ENCODE measurements at places on chromosomes 3 and 15.

- DNase-seq = no peak
Observed at GRCh38 chr3:61967019-61967418, 405.6 kb downstream of the PTPRG start.

- DNase-seq = no peak
Observed at GRCh38 chr3:151859905-151860304, 13.5 kb upstream of the SUCNR1 start.

DNA sequence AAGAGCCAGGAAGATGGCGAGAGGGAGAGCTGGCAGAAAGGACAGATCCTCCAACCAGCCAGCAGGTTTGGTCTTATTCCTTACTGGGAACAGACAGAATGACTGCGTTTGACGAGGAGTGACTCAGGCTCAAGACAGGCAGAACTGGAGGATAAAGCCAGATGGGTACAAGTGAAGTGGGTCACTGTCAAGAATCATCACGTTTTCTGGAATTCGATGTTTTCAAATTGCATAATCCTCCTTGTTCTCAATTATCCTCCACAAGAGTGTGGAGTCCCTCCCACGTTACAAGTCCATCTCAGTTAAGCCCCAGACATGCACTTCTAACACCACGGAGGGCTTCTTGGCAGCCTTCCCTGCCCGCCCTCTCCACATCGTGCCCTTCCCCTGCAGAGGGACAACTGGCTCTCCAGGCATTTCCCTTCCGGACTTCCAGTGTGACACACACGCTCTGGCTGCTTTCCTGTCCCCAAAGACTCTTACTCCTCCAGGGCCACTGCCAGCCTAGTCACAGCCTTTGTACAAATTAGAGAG lies 183.1 kb downstream of the CHST2 start:
- no peak for DNase-seq

DNA sequence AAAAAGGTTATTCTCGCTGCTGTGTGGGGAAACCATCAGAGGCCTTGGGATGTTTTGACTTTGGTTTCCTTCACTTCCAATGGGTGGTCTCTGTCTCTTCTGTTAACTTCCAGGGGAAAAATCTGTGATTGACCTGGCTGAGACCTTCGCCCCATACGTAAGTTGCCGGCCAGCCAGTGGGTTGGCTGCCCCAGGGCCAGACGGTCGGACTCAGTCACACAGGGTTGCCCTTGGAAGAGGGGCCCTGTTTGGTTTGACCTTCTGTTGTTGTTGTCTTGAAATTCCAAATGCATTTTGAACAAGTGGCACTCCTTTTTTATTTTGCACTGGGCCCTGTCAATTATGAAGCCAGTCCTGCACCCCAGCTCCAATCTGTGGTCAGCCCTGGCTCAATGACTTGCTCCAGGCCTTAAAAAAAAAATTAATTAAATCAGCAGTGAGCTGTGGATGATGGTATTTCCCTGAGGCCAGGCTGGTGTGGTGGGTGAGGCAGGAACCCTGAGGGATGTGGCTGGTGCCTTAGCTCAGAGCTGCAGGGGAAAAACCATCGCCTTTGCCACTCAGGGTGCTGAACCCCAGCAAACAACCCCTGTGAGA lies 4.5 kb downstream of the FAM107A start:
- no peak for DNase-seq
